Stimulated activated CD4-positive, alpha-beta T cell treated with anti-CD3 and anti-CD28 coated beads, Interleukin-4, amount 100 ng/mL, for 48 hours (primary cell): ENCODE measurements at places on chromosomes 7 and 10.

GRCh38 chr7:1690359-1690958 lies 20.4 kb downstream of the ELFN1 start:
- no peak for DNase-seq

DNA sequence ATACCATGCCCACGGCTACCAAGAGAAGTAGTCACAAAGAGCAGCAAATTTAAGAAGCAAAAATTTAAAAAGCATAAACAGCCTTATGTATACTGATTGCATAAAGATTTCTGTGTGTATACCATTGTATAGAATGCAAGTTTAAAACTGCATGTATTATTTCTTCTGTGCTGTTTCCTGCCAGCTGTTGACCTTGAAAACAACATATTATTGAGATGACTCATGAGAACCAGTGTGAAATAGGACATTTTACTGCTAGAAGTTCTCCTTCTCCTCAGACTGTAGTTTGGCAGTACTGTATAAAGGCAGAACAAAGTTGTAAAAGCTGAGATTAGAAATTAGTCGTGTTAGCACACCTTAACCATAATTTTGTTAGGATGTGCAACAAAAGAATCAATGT lies 42.3 kb upstream of the SGCE start:
- no peak for DNase-seq

GRCh38 chr7:44621034-44621749 lies 14.8 kb downstream of the OGDH start:
- DNase-seq: no peak

- no peak for DNase-seq
Measured at GRCh38 chr7:13603661-13604060, 385.8 kb downstream of the ETV1 start.

- no peak for DNase-seq
Measured at GRCh38 chr10:103991393-103992128, 24.6 kb downstream of the SLK start.
